ENCODE measurements at places on chromosomes 4 and X.

DNA sequence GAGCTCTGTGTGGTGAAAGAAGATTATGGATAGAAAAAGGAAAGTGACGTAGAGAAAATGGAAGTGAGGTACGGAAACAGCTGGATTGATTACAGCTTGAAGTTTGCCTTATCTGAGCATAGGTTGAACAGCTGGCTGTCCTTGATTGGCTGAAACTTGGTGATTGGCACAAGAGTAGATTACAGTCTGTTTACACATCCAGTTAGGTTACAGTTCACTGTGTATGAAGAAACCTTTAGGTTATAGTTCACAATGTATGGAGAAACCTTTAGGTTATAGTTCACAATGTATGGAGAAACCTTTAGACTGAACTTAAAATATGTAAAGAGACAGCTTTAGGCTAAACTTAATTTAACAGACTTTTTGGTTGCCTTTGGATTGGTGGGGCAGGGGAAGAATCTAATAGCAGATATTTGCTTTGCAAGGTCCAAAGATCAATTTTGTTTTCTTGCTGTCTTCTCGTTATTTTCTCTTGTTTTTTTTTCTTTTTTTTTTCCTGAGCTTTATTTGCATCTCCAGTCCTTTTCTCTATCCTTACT lies 15.6 kb upstream of the ART3 start:
- no peak for DNase-seq

DNA sequence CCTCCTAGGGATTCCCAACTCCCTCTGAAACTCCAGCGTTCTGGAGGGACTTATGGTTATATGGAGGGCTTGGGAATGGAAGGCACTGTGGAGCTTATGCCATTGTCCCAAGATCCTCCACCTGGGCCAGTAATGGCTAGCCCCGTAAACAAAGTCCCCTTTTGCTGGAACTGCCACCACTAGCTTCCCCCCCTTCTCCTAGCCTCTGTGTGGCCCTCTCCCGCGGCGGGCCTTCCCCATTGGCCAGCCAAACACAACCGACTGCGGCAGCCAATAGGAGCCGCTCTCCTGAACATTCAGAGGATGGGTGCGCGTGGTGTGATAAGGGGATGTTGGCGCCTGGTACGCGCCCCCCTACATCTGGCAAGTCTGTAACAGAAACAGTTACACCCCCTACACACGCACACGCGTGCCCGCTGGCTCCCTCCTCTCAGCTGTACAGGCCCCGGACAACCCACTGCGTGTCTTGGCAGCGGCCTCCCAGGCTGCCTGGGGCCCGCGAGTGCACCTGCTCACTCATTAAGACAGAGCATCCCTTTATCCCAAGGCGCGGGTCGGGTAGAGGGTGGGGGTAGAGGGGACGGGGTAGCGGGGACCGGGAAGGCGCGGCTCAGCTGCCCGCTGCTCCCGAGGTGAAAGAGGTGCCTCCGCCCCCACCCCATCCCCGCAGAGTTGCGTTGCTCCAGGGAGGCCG lies 863 bp upstream of the RAB33A start:
- peak; percentile 51 for DNase-seq

- DNase-seq: no peak
Observed at GRCh38 chr4:27278615-27279375, 418.2 kb downstream of the STIM2 start.

- DNase-seq: no peak
Observed at GRCh38 chrX:114344756-114345349, 239.0 kb upstream of the HTR2C start.

GRCh38 chrX:135295238-135295943 lies 13.9 kb upstream of the ETDC start:
- peak; percentile 39 for DNase-seq

All from activated T-cell treated with anti-CD3 and anti-CD28 coated beads for 1 hour (primary cell).